T-cell (primary cell): ENCODE measurements at places on chromosomes 5 and 9. TPM values are rescaled to one million over a fixed set of nuclear protein-coding genes. Genes with fewer than 3 reads are reported as not detected.

The MEGF10 gene
- total RNA-seq = not detected

The INSL6 gene
- total RNA-seq = not detected

The RNF183 gene
- not detected for total RNA-seq

The BTF3 gene
- 585 TPM for total RNA-seq

The GFI1B gene
- total RNA-seq = 0.41 TPM
